CD4-positive, alpha-beta memory T cell (primary cell): ENCODE measurements at places on chromosomes 13 and 19. TPM values are rescaled to one million over a fixed set of nuclear protein-coding genes. Genes with fewer than 3 reads are reported as not detected.

DNA sequence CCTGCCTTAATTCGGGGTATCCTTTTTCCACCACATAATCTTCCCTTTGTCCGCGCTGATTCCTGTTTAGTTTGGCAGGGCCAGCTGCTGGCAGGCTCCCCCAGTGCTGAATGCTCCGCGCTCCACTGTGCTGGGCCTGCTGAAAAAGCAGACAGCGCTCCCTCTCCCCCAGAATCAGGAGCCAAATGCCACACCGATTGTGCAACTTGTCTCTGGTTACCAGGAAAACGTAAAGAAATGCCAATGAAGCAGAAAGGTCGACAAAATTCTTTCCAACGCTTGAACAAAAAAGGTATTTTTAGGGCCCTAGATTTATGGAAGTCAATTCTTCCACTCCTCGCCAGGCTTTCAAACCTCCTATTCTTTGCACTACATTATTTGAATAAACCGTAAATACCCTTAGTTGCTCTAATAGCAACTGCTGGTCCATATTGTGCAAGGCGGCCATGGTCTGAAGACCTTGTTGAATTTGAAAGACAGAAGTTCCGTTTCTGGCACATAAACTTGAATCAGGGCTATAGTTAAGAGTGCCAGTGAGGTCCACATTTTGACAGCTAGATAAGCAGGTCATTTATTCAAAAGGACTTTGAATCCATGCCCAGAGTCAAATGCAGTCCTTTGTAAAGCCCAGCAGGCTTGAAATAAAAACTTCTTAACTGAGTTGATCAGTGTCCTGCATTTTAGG lies 206.7 kb upstream of the RFC3 start:
- no peak for DNase-seq

DNA sequence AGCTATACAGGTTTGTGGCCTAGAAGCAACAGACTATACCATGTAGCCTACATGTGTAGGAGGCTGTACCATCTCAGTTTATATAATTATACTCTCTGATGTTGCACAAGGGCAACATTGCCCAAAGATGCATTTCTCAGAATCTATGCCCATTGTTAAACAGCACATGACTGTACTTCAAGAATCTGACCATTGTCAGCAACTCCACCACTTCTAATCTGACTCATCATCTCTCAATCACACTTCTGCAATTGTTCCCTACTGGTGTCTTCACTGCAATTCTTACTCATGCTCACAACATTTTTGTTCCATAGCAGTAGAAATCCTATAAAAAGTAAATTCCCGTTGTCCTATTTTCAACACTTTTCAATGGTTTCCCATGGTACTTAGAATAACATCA lies 63.9 kb upstream of the ATXN8OS start:
- DNase-seq, result no peak

DNA sequence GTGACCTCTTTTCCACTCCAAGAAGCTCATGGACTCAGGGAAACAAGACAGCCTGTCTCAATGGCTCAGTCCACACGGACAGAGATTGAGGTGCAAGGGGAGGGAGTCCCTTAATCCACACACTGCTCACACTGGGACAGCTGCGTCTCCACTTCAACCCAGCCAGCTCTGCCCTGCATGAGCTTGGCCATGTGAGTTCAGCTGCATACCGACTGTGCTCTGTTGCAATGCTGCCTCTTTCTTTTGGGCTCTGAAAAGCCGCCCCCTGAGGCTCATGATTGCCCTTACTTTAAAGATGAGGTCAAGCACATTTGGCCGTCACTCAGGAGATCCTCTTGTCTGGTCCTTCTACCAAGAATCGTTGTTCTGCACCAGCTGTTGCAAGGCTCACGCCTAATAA lies 64.8 kb upstream of the KCTD15 start:
- no peak for DNase-seq

Gene SHFL
- total RNA-seq, result 112 TPM

Gene FXYD3
- total RNA-seq, result not detected

Gene TLE6
- not detected for total RNA-seq
